ENCODE measurements at places on chromosomes 11 and 22. TPM values are rescaled to one million over a fixed set of nuclear protein-coding genes. Genes with fewer than 3 reads are reported as not detected.

Gene C22orf23
- not detected for total RNA-seq

Gene RTL10
- 6.7 TPM for total RNA-seq

Gene NOX4
- 15.4 TPM for total RNA-seq

Gene C1QTNF4
- 0.96 TPM for total RNA-seq

Gene KRTAP5-7
- total RNA-seq = not detected

Gene IL17REL
- total RNA-seq = not detected

Gene RCOR2
- total RNA-seq = 0.33 TPM

- DNase-seq = no peak
These were observed 8.1 kb downstream of the SSTR3 start for GRCh38 chr22:37204045-37204655.

DNA sequence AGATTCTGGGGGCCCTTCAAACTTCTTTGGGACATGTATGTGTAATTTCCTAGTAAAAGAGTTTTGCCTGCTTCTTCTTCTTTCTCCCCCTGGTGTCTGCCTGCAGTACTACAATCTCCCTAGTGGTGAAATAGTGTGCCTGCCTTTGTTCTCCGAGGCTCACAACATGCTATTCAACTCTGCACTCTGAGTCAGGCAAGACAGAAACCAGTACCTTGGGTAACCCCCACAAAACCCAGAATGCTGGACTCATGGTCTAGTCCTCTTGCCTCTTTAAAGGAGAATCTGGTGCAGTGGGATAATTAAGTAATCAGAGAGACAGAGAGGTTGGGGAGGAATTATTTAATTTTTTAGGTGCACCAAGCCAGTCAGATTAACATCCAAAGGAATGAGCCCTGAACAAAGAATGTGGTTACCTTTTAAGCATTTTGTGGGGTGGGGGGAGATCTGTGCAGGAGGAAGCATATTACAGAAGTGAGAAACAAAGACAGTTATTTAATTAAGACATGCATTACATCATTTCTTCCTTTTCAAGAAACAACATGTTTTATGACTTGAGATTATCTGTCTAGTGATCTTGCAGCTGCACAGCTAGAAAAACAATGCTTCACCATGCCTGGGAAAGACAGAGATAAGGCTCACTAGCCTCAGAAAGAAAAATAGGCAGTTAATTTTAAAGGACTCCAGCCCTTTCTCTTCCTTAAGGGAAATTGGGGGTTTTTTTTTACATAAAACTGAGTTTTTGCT is 11.0 kb upstream of the MS4A6A start:
- no peak for DNase-seq

DNA sequence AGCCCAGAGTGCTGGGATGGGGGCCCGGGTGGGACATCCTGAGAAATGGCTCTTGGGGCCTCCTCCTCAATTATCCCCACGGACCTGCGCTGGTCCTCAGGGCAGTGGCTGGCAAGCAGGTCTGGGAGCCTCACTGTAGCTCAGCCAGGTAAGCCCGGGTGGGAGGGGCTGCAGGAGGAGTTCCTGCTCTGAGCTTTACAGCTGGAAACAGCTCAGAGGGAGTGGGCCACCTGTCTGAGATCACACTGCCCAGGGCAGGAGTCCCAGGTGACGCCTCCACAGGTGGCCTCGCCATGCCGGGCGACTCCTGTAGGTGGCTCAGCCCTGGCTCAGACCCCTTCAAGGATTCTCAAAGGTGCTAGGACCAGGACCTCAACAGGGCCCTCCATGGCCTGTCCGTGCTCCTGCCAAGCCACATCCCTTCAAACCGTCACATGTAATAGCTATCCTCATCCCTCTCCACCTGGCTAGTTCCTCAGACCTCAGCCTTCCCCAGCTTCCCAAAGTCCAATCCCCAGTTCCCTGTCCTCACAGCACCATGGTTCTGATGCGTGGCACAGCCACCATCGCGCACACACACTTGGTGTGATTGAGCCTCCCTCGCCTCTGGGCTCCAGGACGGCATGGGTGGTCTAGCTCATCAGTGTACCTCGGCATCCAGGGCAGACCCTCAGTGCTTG is 3.6 kb upstream of the TSSK2 start:
- no peak for DNase-seq

GRCh38 chr22:40081662-40082061 is 86.9 kb downstream of the FAM83F start:
- no peak for DNase-seq

DNA sequence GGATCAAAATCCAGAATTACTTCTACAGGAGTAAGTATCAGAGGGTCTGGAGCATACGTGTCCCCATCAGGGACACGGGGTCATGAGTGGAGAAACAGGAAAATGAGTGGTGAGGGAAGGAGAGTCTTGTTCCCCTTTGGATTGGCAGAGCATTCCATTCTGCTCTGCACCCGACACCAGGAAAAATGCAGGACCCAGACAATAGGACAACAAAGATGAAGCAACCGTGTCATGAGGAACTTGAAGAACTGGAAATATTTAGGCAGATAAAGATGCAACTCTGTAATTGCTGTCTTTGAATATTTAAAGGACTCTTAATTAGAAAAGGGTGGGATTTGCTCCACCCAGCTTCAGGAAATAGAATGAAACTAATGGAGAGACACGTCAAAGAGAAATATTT is 89.0 kb upstream of the BLID start:
- no peak for DNase-seq

DNA sequence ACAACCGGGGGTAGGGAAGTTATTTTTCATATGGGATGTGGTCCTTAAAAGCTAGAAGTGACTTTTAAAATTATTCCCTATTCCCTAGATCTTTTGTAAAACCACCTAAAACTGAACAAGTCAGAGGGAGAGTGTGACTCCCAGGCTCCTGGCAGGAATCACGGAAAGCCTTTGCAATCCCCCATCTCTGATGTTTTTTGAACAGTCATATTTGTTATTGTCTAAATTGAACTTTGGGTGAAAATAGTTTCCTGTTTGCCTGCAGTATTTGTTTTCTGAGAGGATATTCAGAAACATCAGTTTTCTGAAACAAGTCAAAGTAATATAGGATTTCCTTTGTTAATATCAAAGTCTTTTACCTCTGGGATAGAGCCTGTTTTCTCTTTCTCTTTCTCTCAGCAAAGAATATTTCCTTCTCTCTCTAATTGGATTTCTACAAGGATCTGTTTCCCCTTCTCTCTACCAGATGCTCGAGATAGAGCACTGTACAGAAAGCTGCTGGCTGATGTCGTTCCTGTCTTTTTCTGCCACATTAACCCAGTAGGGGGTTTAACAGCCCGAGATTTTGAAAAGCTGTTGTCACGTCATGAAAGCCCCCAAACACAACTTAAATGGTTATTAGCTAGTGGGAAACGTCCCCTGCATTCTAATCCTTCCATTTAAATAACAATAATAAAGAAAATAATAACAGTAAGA is 132.2 kb upstream of the PITPNB start:
- DNase-seq = no peak

GRCh38 chr22:46425016-46425415 is 89.5 kb downstream of the TRMU start:
- DNase-seq = no peak

DNA sequence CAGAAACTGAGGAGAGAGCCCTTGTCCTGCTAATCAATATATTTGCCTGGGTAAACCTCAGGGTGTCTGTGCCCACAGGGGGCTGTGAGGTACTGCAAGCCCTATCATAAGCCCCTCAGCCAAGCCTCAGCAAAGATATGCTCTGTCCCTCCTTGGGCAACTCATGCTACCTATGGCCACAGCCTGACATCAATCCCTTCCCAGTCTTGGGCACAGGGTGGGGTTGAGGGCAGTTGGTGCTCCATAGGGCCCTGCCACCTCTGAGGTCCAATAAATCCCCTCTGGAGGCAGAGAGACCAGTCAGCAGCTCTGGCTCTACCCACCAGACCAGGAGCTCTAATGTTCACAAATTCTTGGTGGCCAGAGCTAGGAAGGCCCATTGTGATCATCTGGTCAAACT is 23.8 kb downstream of the TPBGL start:
- DNase-seq = no peak

GRCh38 chr22:42726811-42727210 is 6.1 kb upstream of the A4GALT start:
- no peak for DNase-seq

- no peak for DNase-seq
These were observed 159.3 kb upstream of the B3GAT1 start for GRCh38 chr11:134571301-134571700.

DNA sequence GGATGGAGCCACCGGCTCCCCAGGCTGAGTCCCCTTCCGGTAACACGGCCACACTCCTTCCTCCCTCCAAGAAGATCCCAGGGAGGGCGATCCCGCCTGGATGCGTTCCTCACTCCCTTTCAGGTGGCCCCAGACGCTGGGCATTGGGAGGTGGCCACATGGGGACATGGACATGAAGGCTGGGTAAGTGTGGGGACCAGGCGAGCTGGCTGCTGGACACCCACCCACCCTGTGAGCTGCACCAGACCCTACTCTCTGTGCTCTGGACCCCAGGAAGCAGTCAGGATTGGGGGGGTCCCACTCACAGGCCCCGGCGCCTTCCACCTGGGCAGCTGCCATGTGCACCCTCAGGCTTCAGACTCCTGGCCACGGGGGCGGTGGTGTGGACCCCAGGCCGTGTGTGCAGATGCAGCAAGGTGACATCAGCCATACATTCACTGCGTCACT is 932.8 kb downstream of the BRD1 start:
- DNase-seq = no peak

DNA sequence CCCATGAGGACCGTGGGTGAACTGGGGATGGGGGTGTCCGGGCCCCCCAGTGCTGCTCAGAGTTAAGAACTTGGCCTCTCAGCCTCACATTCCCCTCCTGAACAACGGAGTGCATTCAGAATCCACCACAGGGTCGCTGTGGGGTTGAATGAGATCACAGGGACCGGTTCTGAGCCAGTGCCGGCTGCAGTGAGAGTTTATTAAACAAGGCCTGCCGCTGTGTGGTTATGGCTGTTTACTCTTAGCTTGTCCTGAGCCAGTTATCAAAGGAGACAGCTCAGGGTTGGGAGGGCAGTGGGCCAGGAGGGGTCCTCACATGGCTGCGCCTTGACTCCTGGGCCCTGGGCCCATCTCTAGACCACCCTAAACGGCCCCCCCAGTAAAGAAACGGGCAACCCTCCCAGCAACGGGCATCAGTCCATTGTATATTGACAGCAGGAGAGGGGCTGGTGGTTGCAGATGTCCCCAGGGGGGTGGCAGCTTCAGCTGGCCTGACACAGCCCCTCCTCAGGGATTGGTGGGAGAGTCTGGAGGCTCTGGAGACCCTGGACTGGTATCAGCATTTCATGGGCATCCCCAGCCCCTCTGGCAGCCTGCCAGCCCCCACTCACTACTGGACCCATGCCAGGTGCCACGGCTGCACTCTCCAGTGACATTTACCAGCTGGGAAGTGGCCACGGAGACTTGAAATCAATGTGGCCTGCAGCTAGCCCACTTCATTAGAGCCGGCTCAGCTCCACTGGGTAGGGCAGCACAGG is 15.1 kb upstream of the CABP7 start:
- no peak for DNase-seq

GRCh38 chr11:64268025-64268892 is 16.2 kb downstream of the BAD start:
- peak; percentile 56 for DNase-seq

GRCh38 chr11:2092464-2092910 is 46.7 kb downstream of the IGF2 start:
- DNase-seq = no peak

DNA sequence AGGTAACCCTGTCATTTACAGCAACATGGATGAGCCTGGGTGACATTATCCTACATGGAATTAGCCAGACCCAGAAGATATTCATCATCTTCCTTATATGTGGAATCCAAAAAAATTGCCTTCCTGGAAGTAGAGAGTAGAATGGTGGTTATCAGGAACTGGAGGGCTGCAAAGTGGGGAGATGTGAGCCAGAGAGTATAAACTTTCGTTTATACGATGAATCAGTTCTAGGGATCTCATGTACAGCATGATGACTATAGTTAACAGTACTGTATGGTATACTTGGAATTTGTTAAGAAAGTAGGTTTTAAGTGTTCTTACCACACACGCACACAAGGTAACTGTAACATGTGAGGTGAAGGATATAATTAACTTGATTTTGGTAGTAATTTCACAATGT is 79.1 kb downstream of the TBC1D22A start:
- DNase-seq = no peak

- no peak for DNase-seq
These were observed 6.1 kb downstream of the GUCD1 start for GRCh38 chr22:24548812-24549211.

DNA sequence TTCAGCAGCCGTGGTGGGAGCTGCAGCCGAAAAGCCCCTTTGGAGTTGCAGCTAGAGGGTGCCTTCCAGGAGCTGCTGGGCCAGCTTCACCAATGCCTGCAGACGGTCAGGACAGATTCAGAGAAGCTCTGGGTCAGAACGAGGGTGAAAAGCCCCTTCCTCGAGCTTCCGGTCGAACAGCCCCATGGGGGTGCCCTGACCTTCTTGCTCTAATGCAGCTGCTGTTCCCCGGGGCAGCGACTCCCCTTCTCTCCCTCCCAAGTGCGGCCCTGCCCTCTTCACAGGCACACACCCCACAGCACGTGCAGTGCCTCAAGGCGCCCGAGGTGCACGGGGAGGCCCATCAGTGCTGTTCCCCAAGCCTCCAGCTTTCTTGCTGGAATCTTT is 9.6 kb upstream of the IFITM3 start:
- no peak for DNase-seq

DNA sequence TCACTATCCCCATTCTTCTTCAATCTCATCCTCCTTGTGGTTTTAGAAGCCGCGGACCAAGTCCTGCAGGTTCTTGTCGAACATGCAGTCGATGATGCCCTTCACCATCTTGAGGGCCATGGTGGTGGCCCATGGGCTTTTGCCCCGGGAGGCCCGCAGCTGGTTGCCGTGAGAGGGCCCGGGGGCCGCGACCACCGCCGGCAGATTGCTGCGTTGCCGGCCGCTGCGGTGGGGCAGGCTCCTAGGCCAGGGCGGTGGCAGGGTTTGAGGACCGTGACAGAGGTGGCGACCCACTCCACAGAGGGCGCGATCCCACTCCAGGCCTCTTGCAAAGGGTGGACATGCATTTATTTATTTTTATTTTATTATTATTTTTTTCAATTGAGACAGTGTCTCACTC is 67.0 kb downstream of the APOL5 start:
- DNase-seq = no peak

GRCh38 chr11:17298302-17298701 is 21.8 kb downstream of the NUCB2 start:
- DNase-seq = no peak

DNA sequence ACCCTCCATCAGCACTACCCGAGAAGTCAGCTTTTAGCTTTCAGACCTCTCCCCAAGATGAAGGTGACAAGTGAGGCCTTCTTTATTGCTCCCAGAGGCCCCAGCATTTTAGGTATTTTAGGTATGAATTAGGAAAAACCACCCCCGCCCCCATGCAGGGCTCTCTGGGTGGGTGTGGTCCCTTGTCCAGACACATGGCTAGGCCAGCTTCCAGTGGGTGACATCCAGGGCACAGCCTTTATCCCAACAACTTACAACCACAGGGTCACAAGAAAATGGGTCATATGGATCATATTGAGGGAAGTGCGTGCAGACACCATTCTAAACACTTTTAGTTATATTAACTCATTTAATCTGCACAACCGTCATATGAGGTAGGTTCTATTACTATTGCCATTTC is 42.1 kb downstream of the RIBC2 start:
- no peak for DNase-seq

- DNase-seq = no peak
These were observed 85.2 kb downstream of the CCDC81 start for GRCh38 chr11:86459682-86460460.
